ENCODE measurements at places on chromosomes 2 and 18.

- DNase-seq: no peak
Observed at GRCh38 chr2:218024336-218024735, 21.5 kb upstream of the TNS1 start.

GRCh38 chr18:22465859-22466457 is 48.2 kb upstream of the CTAGE1 start:
- DNase-seq: no peak

GRCh38 chr18:58819051-58819450 is 45.6 kb upstream of the ZNF532 start:
- DNase-seq: no peak

- DNase-seq: no peak
Observed at GRCh38 chr2:170155723-170156253, 22.2 kb upstream of the MYO3B start.

- no peak for DNase-seq
Observed at GRCh38 chr2:218605432-218605831, 2.3 kb upstream of the PLCD4 start.

- no peak for DNase-seq
Observed at GRCh38 chr2:137380610-137381009, 583.7 kb upstream of the HNMT start.

DNA sequence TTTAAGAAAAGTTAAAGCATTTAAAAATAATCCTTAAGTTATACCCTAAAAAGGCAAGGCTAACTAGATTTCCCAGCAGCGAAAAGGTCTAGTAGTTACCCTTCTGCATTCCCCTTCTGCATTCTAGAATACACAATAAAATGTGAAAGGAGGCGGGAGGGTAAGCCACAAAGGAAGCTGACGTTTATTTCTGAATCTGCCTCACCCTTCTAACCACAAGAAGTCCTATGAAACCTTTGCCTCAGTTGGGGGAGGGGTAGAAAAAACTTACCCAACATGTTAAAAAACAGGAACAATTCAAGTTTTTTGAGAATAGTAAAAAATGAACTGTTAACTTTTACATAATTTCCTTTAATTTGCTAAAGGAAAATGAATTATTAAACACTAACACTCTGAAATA is 11.3 kb downstream of the STK17B start:
- no peak for DNase-seq

GRCh38 chr2:212842544-212843185 is 304.1 kb upstream of the ERBB4 start:
- no peak for DNase-seq

- no peak for DNase-seq
Observed at GRCh38 chr18:46253498-46253897, 149.3 kb downstream of the HAUS1 start.

GRCh38 chr18:28039078-28039477 is 137.9 kb downstream of the CDH2 start:
- DNase-seq: no peak

- DNase-seq: no peak
Observed at GRCh38 chr2:101400048-101400447, 12.7 kb upstream of the CREG2 start.

DNA sequence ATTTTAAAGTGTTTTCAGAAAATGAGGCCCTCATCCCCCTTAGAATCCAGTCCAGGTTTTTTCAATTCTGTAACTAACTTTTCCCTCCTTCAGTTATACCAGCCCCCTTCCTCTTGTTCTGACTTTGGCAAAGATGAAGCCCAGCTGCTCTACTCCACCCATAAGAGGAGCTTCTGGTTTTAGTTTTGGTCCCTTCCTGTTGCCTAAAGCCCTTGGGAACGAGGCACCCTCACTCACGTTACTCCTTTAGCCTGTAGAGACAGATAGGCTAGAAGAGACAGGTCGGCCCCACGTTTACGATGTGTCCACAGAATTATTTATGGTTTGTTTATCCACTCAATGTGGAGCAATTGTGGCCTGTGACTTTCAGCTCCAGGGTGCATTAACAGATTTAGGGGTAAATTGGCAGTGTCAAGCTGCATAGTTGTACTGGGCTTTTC is 454.2 kb upstream of the TNP1 start:
- DNase-seq: no peak

GRCh38 chr2:109386004-109386695 is 227.6 kb downstream of the SEPTIN10 start:
- no peak for DNase-seq

- no peak for DNase-seq
Observed at GRCh38 chr2:232129483-232129882, 168.0 kb downstream of the DIS3L2 start.

DNA sequence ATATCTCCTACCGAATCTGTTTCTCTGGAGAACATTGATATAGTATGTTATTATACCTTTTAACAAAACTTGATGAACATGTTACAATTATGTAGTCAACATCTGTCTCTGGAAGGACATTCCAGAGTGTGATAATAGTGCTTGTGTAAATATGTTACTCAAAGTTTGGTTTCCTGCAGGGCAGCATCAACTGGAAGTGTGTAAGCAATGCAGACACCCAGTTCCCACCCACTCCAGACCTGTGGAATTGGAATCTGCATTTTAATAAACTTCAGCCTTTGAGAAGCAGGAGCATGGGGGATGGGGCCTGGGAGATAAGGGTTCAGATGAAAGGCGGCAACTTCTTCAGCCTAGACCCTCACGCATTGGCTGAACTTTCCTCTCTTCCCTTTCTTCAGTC is 398.9 kb downstream of the RND3 start:
- DNase-seq: no peak

DNA sequence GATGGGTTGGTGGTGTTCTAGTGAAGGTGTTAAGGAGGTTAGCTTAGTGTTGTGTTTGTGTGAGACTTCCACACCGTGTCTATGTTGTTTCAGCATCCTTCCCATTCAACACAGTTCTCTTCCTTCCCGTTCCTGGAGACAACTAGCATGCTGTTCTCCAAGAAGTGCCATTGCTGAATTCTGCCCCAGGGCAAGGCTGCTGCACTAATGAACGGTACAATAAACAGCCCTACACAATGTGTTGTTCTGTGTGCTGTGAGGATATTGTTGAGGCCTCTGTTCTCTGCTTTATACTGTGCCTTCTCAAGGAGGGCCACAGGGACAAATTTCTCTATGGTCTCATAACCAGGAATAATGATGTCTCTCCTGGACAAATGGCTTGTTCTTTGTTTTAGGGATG is 39.8 kb upstream of the ZEB2 start:
- DNase-seq: no peak

GRCh38 chr18:45009756-45010155 is 329.1 kb downstream of the SETBP1 start:
- DNase-seq: no peak

- DNase-seq: no peak
Observed at GRCh38 chr2:73033142-73033765, 38.3 kb downstream of the SFXN5 start.

- no peak for DNase-seq
Observed at GRCh38 chr2:45899926-45900325, 248.5 kb downstream of the PRKCE start.

DNA sequence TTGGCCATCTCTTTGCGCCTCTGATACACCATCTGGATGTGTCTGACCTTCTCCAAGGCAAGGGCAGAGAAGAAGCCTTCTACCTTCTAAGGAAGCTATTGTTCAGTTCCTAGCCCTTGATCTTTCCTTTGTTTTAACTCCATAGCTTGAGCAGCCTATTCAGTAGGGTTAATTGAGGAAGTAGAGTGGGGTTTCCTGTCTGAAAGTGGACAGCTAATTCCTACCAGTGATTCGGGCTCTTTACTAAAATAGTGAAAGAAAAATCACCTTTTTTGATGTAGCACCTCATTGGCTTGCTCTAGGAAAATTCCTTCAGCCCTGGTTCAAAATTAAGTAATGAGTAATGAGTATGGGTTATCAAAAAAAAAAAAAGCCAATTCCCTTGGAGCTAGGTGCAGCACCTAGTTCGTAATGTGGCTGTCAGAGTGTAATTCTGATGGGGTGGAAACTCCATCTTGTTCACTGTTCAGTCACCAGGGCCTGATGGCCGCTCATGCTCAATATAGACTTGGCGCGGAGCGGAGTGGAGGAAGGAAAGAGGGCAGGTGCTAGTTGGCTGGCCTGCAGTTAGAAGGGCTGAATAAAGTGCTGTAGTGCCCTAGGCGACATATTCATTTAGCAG is 2.9 kb upstream of the MGAT5 start:
- no peak for DNase-seq

DNA sequence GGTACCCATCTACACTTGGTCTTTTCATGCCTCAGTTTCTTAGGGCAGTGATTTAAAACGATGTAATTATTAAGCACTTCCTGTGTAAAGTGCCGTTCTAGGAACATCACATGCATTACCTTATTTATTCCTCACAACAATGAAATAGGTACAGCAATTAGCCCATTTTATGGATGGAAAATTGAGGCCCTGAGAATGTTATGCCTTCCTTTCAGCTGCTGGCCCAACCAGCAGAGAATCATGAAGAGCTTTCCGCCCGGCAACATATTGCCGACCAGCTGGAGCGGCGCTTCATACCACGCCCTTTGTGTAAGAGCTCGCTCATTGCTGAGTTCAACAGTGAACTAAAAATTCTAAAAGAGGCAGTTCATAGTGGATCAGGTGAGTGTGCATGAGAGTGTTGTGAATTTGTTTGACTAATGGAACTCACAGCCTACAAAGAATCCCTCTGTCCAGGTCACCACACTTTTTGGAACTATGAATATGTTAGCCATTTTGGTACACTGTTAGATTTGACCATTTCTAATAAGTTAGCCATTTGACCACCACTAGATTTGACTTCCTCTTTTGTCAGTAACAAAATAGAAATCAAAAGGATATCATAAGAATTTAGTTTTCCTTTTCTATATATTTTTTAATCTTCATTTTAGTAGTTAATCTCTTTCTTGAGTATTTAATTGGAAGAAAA is 25.6 kb upstream of the RPE start:
- no peak for DNase-seq

- no peak for DNase-seq
Observed at GRCh38 chr2:11481789-11482472, 16.0 kb upstream of the E2F6 start.

GRCh38 chr2:240567872-240568677 is at the start of gene RNPEPL1:
TSS of gene RNPEPL1 (plus strand) at chr2:240568484. CDS start at chr2:240568587, 103 bp downstream.
- no peak for DNase-seq

- DNase-seq: no peak
Observed at GRCh38 chr2:240956171-240956934, 42.1 kb upstream of the SNED1 start.

DNA sequence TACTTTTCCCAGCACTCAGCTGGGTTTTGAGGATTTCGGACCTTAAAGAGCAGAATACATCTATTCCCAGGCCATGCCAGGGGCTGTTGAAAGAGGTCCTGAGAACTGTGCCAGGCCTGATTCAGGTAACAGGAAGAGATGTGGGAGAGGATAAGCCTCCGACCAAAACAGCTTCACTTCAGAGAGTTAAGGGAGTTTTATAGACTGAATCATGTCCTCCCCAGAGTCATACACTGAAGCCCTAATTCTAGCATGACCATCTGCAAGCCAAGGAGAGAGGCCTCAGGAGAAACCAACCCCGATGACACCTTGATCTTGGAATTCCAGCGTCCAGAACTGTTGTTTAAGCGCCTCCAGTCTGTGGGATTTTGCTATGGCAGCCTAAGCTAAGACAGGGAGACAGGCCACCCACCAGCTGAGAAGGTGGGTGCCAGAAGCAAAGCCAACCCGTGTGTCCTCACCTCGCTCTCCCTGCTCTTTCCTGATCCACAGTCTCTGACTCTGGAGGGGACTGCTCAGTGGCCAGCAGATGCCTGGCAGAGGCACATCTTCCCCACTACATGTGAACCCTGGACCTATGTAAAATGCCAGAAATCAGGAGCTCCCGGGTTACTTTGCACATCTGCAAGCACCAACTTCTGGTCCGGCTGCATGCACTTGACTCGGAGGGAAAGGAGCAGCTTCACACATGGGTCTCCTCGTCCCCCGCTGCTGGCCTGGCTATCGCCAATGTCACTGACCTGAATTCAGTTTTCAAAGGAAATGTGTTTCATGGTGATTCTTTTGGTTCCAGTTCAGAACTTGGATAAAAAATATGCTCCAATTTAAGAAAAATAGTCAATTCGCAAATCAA is 116.8 kb upstream of the EPC2 start:
- DNase-seq: no peak

DNA sequence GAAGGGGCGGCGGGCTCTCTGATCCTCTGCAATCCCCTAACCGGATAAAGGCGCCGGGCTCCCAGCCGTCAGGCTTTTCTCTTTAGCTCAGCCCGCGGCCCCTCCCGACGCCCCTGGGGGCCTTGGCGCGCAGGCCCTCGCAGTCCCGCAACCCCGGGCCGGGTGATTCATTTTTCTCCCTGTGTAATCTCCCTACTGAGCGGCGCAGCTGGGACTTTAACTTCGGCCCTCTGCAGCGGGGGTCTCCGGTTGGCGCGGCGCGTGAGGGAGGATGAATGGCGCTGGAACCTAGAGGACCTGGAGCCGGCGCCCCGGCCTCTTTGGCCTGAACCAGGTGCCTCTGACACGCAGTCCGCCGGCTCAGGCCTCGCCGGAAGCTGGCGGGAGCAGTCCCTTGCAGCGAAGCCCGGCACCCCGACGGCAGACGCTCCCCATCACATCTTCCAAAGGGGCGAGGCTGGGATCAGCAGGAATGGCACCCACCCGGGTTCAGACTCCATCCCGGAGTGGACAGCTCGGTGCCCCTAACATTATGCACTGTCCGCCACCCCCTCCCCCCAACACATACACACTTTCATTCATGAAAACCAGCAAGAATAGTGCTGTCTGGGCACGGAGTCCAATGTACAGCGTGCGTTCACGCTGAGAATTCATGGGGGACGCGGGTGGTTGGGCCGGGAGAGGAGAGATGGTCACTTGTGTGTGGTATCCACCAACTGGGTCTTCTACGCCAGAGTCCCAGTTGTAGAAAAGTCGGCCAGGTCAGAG is 1.2 kb downstream of the CNGA3 start:
- no peak for DNase-seq

DNA sequence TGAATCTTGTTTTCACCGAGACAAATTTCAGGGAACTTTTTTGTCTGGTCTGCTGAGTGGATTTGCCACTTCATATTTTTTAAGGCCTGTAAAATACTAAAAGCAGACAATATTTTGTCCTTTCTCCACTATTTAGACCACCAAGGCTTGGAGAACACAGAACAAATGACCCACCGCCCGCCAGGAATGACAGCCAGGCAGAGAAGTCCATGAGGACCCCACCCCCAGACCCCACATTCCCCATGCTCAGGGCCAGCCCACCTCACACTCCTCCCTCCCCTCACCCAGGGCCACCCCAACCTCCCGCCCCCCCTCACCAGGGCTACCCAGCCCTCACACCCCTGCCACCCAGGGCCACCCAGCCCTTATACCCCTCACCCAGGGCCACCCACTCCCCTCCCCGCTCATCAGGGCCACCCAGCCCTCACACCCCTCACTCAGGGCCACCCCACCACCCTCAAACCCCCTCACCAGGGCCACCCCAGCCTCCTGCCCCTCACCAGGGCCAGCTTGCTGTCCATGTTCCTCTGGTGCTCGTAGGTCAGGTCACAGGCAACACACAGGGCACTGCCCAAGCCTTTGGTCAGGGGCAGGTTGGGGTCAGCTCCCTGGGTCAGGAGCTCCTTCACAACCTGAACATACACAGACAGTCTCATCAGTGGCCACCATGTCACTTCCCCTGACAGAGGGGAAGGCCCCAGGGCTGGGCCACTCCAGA is 50.6 kb downstream of the ANKMY1 start:
- no peak for DNase-seq
